Activated naive CD4-positive, alpha-beta T cell treated with anti-CD3 and anti-CD28 coated beads for 36 hours (primary cell): ENCODE measurements at places on chromosomes 6 and 20.

DNA sequence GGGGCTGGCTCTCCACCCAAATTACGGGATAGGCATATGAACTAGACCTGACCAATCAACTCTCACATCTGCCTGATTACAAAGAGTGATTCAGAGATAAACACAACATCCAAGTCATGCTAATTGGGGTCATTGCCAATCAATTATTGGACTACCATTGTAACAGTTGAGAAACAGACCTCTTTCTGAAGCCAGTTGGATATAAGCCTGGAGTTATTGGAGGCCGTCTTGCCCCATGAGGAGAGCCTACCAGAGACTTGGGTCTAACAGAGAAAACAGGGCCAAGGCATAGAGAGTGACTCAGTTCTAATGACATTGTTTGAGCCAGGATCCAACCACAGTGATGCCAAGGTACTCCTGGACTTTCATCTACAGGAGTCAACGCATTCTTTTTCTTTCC lies 39.4 kb upstream of the HIVEP2 start:
- no peak for DNase-seq

- DNase-seq, result no peak
Measured at GRCh38 chr6:4057036-4057435, 21.9 kb downstream of the FAM217A start.

- no peak for DNase-seq
Measured at GRCh38 chr20:14698125-14698524, 360.7 kb upstream of the FLRT3 start.

GRCh38 chr6:82239597-82239996 lies 7.9 kb downstream of the IBTK start:
- no peak for DNase-seq

GRCh38 chr6:46221222-46221793 lies 50.5 kb upstream of the ENPP5 start:
- DNase-seq, result no peak

- no peak for DNase-seq
Measured at GRCh38 chr6:70997379-70997778, 40.5 kb upstream of the B3GAT2 start.

- no peak for DNase-seq
Measured at GRCh38 chr6:119661078-119661477, 311.5 kb upstream of the MAN1A1 start.

- no peak for DNase-seq
Measured at GRCh38 chr6:169339731-169340309, 86.2 kb upstream of the THBS2 start.

- DNase-seq, result no peak
Measured at GRCh38 chr6:28864326-28864923, 59.4 kb downstream of the TRIM27 start.

GRCh38 chr6:34888514-34888856 lies 570 bp upstream of the ANKS1A start:
- DNase-seq, result no peak
